T-helper 22 cell (primary cell): ENCODE measurements at places on chromosomes 12 and 14.

GRCh38 chr12:4106621-4107020, 166.9 kb upstream of the CCND2 start:
- no peak for DNase-seq

DNA sequence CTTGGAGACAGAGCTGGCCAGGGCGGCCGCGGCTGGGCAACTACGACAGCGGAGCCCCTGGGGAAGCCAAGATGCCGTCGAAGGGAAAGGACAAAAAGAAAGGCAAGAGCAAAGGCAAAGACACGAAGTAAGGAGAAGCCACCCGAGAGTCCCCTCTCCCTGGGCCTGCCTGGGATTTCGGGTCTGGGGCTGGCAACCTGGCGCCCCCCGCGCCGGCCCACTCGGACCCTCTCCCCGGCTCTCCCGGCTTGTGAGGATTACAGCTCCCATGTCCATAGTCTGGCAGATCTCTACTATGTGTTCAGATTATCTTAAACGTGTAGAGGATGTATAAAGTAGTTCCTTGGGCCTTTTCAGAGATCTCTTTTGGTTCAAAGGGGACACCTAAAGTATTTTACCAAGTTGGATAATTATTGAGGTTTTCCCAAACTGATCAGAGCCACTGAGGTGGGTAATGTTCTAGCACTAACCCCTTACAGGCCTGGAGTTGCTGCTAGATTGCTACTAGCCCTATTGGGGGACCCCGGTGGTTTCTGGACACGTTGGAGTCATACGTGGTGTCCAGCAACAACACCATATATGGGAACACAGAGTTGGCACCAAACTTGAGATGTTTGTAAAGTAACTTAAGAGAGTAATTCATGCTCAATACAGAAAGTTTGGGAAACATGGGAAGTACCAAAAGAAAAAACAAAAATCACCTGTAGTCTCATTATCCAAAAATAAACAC, 424 bp downstream of the BBOF1 start:
- no peak for DNase-seq

- no peak for DNase-seq
These were observed 49.6 kb upstream of the IFNG-AS1 start for GRCh38 chr12:67939611-67940010.

GRCh38 chr14:75456997-75457335, 29.1 kb downstream of the JDP2 start:
- DNase-seq, result no peak

DNA sequence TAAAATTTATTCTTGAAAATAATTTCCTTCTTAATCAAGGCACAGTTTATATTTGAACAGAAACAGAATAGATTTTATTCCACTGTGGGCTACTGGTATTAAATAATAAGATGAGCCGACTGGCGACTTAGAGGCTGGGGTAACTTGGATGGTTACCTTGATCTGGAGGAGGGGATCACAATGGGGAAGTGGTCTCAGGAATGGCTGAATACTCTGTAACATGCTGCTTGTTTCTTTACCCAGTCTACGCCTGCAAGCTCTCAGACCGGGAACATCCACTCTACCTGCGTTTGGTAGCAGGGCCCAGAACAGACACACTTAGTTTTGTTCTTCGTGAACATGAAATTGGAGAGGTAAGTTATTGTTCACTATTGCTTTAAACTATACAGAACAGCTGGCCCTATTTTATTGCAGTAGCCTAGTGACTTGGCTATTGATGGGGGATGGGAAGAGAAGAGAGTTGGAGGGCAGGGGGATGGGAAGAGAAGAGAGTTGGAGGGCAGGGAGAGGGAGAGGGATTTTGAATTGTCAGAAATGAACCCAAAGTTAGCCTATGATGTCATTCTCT, 67.9 kb downstream of the GNS start:
- no peak for DNase-seq

DNA sequence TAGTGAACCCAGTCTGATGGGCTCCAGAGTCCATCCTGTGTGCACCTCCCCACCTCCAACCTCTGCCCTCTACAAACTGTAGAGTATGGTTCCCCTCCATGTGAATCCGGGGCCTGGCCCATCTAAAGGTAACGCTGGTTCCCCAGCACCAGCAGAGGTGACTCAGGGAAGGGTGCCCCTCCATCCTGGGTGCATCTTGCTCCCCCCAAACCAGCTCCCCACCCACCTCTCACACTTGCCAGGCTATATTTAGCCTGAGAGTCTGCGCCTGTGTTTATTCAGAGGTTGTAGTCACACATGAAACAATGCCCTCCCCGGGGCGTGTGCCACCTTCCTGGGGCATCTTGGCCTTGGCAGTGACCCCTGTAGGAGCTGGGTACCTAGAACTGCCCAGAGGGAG, 26.2 kb downstream of the RASAL1 start:
- DNase-seq, result no peak

GRCh38 chr14:30982533-30982932, 42.9 kb upstream of the AP4S1 start:
- no peak for DNase-seq

DNA sequence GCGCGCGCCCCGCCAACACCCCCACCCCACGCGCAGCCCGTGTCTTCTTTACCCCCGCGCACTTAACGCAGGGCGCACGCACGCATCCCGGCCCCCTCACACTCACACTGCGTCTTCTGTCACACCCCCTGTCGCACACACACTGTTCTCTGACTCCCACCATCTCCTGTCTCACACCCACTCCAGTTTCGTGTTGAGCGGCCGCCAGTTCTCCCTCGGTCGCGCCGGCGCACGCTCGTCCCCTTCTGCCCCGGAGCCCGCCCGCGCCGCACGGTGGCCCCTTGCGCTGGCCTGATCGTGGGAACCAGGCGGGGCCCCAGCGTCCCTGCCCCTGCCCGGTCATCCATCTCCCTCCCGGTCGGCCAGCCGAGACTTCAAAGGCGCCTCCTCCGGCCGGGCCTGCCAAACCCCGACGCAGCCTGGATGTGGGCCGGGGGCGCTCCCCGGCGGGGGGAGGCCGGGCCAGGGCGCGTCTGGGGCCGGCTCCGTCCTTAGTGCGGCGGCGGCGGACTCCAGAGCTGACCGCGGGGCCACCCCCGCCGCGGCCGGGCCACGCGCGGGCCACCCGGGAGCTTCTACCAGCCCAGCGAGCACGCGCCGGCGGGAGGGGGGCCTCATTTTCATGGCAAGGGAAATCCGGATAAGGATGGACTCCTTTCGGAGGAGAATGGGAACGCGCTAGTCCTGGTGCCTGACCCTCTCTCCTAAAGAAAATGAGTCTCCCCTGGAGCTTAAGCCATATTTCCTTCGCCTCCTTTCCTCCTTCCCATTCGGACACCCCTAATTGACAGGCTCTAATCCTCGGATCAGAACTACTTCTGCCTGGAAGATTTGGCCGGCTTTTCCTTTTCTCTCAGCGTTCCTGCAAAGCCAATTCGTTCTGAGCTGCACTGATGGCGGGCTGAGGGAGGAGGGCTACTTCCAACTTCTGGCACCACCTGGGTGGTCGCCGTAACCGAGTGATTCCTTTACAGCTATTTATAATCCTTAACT, 82.0 kb upstream of the HMGA2 start:
- no peak for DNase-seq

DNA sequence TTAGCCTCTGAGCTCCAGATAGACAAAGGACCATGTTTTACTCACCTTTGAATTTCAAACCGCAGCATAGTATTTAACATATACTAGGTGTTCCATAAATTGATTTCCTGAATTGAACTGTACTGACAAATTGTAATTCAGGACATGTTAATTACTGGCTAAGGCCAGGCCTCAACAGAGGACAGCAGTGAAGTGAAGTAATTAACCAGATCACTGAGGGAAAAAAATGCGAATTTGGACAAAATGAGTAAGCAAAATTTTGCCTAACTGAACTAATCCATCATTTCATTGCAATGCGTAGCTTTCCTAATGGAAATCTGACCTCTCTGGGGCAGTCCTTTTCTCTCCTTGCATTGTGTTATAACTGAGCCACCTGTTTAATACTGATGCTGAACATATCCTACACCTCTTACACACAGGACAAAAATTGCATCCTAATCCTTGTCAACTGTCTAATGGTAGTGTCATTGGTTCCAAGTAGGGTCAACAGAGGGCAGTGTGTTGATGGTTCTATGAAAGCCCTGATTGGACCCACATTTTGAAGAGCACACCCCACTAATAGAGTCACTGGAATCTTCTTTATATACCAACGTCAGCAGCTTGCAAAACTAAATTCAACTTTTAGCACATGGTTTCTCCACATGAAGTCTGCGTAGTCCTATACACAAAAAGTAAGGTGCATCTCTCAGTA, 148.4 kb downstream of the SLC25A21 start:
- DNase-seq, result no peak

DNA sequence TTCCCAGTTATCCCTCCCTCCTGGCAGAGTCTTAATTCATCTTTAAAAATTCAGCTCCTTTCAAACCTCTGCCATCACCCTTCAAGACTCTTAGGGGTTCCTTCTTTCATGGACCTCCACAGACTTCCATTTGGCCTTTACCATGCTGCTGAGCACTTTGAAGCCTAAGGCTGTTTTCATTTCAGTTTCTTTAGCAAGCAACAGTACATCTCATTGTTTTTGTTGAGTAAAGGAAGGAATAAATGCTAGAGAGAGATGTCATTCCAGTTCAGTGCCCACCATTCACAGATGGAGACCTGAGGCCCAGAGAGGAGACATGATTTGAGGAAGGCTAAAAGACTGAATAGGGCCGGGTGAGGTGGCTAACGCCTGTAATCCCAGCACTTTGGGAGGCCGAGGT, 1.3 kb upstream of the GAS2L3 start:
- no peak for DNase-seq

DNA sequence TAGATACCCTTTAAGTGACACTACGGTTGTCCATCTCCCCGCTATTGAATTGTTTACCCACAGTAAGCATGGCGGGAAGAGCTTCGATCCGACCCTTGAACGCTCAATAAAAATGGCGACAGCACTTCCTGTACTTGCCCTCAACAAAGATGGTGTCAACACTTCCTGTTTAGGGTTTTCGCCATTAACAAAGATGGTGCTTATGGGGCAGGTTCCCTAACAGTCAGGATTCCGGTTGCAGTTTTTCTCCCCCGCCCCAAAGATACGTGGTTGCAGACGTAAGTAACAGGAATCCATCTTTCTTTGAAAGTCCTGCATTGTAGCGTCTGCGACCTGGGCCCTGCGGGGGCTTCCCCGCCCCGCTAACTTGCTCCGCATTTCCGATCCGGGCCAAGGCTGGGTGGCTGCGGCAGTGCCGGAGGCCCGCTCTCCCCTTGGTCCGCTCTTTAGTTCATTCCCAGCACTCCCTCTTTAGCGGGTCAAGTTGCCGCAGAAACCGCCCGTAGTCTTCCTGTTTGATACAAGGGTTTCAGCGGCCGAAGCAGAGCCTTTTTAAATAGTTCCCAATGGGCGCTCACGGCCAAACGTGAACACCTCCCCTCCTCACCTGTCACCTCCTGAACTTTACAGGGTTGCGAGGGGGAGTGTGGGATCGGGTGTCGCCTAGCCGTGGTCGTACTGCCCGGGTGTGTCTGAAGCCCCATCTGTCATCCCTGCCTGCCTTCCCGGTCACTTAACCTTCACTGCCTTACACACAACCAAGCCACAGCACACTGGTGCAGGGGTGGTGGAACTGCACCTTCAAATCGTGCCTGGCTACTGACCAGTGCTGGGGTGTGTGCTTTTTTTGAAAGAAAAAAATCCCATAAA, at the start of gene CRADD:
TSS of gene CRADD (plus strand) at position 181 of the 870 bp plus-strand sequence.
- peak; percentile 86 for DNase-seq

GRCh38 chr12:96294831-96295230, 100.7 kb downstream of the ELK3 start:
- no peak for DNase-seq

DNA sequence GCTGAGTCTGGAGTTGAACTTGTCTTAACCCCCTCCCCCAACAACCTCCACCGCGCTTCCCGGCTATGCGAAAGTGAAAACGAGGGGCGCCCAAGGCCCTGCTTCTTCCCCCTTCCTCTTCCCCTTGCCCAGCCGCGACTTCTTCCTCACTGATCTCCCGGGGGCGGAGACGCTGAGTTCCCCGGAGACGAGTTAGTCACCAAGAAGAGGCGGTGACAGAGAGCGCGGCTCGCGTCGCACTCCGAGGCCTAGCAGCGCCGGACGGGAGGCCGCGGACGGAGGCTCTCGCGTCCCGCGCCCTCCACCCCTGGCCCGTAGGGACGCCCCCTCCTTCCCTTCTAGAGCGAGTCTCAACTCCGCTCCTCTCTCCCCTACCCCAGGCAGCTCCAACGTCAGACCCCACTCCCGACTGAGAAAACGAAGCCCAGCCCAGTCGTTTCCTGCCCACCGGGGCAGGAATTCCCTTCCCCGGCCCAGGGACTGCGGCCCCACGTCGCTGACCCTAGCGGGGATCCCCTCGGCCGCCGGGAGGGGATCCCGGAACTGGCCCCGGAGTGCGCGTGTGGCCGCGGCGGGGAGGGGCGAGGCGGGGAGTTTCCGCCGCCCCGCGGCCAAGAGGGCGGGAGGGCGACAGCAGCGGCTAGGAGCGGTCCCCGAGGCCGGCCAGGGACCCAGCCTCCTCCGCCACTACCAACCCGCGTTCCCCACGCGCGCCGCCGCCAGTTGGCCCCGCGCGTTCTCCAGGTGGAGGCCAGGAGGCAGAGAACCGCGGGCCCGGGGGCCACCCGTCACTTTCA, 1.4 kb downstream of the BAZ1A start:
- peak; percentile 79 for DNase-seq

DNA sequence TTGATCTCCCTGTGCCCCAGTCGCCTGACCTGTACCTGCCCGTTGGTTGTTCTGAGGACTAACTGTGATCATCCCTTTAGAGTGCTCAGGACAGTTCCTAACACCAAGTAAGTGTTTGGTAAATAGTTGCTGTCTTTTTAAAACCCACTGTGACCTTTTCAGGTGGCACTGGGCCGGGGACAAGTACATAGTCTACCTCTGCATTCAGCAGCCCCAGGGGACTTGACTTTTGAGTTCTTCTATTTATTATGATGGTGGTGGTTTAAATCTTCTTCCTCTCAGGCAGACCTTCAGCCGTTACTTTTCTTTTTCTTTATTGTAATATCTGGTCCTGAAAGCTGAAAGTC, 38.8 kb downstream of the EVL start:
- no peak for DNase-seq

- no peak for DNase-seq
These were observed 178.5 kb downstream of the KIF26A start for GRCh38 chr14:104316723-104317491.

- DNase-seq, result no peak
These were observed 146.8 kb downstream of the TMTC2 start for GRCh38 chr12:82833481-82833880.

- DNase-seq, result no peak
These were observed 78.1 kb downstream of the C14orf132 start for GRCh38 chr14:96117101-96117897.

GRCh38 chr12:4653257-4653656, 4.3 kb downstream of the NDUFA9 start:
- DNase-seq, result no peak
